Tibial artery (tissue), 4 donors: ENCODE measurements at places on chromosomes 6 and 20.

DNA sequence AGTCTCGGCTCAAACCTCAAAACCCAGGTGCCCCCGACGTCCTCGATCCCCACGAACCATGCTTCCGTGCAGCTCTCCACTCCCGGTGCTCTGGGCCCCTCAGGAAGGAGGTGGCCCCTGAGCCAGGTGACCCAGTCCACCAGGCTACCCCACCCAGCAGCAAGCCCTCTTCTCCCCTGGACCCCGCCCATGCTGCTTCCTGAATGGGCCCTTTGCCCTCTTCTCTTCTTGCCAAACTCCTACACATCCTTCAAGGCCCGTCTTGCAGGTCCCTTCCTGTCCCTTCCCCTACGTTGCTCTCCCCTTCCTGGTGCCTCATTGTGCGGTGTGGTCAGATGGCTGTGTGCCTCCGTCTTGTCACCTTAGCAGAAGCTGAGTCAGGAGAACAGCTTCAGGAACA is 3.4 kb upstream of the GATA5 start:
- no peak for DNase-seq

- DNase-seq, result no peak
Measured at GRCh38 chr20:1396264-1396663, 3.4 kb upstream of the FKBP1A start.

DNA sequence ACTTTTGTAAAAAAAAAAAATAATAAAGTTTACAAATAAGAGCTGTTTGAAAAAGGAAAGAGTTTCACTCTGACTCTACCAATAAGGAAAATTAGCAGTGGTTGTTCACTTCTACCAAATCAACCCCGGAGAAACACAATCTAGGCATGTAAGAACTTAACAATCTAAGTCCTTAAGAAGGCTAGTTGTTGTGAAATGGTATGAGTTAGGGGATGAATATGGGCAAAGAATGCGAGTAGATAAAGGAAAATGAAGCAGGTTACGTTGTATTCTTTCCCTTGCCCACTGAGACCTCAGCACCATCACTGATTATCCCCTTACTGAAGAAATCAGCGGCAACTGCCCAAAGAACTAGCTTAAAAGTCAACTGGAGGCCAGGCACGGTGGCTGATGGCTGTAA is 15.4 kb downstream of the MOCS1 start:
- no peak for DNase-seq

- no peak for DNase-seq
Measured at GRCh38 chr6:29461021-29461814, 4.3 kb downstream of the OR2H1 start.

DNA sequence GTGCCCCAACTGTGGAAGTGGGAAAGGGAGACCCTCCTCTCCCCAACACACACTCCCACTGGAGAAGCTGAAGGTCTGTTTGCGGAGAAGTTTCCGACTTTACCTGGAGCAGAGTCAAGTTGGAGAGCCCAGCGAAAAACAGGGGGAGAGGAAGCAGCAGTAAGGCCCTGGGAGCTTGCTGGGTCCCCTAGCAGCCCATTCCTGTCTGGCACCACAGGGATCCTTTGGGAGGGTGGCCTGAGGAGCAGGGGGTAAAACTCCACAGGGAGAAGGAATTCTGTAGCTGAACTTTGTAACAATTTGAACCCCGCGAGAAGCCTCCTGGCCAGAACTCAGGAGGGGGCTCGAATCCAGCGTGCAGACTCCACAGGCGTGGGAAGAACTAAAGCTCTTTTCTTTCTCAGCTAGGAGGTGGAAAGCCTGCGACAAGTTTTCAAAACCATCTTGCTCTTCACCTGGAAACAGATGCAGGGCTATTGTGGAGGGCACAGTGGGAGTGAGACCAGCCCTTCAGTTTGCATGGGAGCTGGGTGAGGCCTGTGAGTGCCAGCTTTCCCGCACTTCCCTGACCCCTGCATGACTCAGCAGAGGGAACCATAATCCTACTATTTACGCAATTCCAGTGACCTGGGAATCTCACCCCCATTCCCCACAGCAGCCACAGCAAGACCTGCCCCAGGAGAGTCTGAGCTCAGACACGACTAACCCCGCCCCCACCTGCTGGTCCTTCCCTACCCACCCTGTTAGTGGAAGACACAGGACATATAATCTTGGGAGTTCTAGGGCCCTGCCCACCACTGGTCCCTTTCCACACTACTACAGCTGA is 25.8 kb downstream of the SERPINB9 start:
- no peak for DNase-seq
